Bone marrow (tissue), 2 donors: ENCODE measurements at places on chromosomes 6 and 20.

DNA sequence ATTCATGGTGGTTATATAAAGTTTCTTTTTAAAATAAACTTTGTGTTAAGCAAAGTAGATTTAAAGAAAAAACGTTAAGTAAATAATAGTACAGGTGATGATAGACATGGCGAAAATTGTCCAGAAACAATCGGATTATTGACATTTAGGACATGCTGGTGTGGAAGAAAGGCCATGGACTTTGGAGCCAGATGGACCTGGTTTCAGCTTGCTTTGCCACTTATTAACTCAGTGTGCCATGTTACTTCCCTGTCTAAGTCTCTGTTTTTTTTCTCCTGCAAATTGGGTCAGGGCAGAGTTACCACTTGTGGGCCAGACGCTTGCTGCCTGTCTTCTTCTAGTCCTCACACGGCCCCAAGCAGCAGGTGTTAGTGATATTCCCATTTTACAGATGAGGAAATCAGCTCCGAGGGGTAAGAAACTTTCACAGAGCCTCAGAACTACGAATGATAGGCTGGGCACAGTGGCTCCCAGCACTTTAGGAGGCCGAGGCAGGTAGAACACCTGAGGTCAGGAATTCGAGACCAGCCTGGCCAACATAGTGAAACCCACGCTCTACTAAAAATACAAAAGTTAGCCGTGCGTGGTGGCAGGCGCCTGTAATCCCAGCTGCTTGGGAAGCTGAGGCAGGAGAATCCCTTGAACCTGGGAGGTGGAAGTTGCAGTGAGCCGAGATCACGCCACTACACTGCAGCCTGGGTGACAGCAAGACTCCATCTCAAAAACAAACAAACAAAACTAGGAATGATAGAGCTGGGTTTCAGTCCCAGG, 12.4 kb downstream of the KIF3B start:
- DNase-seq: no peak

- DNase-seq: no peak
Observed at GRCh38 chr6:145498425-145498824, 236.9 kb downstream of the EPM2A start.

- DNase-seq: no peak
Observed at GRCh38 chr20:49768204-49769047, 44.2 kb upstream of the SLC9A8 start.

- DNase-seq: no peak
Observed at GRCh38 chr6:44409207-44409794, 21.8 kb downstream of the CDC5L start.

GRCh38 chr6:42339991-42340401, 111.7 kb downstream of the TRERF1 start:
- no peak for DNase-seq

GRCh38 chr6:43547222-43547621, 28.6 kb downstream of the XPO5 start:
- no peak for DNase-seq

DNA sequence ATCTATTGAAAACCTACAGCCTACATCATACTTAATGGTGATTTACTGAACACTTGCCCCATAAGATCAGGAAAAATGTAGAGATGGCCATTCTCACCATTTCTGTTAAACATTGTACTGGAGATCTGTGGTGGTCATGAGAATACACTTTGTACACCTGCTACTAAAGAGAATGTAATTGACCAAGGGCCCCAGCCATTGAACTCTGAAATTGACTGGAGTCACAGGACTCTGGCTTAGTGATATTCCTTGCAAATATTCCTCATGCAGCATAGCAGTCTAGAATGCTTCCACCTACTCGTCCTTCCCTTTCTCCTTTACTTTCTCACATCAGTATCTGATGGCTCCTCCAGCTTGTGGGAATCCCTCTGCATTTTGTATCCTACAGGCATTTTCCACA, 37.4 kb upstream of the SNX9 start:
- no peak for DNase-seq

DNA sequence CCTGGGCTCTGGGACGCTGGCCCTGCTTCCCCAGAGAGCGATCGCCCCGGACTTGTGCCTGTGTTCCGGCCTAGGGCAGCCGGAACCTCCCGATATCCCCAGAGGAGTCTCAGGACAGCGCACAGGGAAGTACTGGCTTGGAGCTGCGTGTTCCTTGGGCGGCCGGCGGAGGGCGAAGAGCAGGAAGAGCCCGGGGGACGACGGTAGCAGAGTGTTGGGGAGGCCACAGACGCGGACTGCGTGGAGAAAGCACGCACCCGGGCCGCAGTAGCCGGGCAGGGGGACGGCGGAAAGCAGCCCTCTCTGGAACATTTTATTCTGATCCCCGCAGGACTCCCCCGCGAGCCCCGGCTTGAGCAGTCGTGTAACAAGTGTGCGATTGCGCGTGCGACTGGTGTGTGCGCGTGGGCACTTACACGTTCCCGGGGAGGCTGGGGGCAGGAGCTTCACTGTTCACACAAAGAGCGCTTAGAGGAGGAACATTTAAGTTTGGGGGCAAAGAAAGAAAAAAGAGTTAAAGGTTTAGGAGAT, 36.1 kb downstream of the NCR2 start:
- no peak for DNase-seq

DNA sequence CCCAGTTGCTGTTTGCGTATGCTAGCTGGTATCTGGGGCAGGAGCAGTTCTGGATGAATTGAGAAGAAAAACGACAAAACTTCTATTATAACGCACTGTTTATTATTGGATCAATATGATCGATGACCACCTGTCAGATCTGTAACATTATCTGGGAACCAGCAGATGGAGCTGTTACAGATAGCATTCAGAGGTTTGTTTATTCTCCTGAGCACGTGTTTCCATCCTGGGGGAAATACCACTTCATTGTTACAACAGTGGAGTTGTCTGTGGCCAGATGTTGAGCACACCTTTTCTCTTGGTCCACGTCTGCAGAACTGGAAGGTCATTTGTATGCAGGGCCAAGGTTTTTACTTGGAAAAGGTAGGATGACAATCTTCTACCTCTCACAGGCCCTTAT, 16.0 kb upstream of the NKX2-2 start:
- no peak for DNase-seq

- no peak for DNase-seq
Observed at GRCh38 chr6:135904666-135905065, 53.2 kb downstream of the PDE7B start.

GRCh38 chr6:149320796-149321195, 3.3 kb downstream of the TAB2 start:
- no peak for DNase-seq

DNA sequence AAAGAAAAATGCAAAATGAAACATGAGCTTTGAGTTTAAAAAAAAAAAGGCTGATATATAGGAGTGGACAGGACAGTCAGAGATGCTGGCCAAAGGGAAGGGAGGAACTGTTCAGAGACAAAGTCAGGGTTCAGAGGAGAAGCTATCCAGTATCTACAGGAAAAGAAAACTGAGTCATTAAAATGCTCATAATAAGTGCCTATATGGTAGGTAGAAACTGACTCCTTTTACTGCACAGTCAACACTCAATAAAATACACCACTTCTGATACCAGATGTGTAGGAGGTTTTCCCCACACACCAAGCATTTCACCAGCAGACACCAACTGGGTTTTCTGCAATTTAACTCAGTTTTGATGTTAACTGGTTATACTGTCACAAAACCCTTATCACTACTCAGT, 32.9 kb downstream of the FRK start:
- no peak for DNase-seq

GRCh38 chr20:49447946-49448809, 34.3 kb downstream of the KCNB1 start:
- no peak for DNase-seq

- no peak for DNase-seq
Observed at GRCh38 chr6:150635906-150636514, 36.3 kb downstream of the PLEKHG1 start.

GRCh38 chr20:41181567-41181966, 44.2 kb downstream of the PLCG1 start:
- DNase-seq: no peak

DNA sequence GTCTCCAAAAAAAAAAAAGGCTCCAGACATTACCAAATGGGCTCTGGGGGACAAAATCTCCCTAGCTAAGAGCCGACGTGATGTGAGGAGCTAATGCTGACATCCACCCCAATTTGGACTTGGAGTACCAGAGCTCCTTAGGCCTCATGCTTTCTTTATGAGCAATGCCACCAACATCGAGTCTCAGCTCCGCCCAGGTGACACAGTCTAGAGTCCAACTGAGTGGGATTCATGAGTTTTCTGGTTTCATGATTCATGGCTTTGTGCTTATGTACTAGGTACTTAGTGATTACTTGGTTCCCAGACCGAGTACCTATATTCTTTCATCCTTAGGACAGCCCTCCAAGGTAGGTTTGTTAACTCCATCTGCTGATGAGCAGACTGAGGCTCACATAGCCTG, 4.4 kb downstream of the ANKRD60 start:
- DNase-seq: no peak

GRCh38 chr6:17093686-17094085, 8.2 kb upstream of the STMND1 start:
- DNase-seq: no peak

DNA sequence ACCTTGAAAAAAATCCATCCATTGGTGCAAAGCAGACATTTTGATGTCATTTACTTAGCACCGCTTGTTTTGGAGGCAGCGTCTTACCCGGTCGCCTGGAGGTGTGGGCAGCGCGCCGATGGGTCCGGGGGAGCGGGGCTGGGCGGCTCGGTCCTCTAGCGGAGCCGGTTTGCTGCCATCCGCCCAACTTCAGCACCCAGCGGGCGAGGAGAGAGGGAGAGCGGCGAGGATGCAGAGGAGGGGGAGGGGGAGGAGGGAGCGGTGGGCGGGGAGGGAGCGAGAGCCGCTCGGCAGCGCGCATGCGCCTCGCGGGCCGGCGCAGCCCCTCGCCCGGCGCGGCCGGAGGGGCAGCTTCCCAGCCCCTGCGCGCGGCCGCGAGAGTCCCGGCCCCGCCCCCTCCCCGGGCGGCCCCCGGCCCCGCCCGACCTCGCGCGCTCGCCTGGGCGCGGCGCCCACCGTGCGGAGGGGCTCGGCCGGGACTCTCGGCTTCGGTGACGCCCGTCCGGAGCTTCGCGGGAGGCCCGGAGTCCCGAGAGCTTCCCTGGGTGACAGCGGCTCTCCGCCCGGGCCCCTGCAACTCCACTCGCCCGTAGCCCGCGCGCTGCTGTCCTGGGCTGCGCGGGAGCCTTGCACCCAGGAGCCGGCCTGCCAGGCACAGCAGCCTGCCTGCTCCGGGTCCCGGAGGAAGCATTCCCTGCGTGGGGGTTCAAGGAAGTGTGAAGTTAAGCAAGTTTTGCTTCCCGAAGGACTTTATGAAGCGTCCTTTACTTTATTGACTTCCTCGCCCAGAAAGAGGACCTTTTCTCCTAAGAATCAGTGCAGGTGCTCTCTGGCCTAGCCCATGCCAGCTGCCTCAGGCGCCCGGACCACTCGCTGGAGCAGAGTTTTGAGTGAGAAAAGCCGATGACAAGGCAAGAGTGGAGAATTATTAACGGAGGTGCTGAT, at the start of gene RGS17:
TSS of gene RGS17 (minus strand) at position 246 of the 945 bp plus-strand sequence. CDS start 87,264 bp downstream, outside the sequence.
- no peak for DNase-seq

DNA sequence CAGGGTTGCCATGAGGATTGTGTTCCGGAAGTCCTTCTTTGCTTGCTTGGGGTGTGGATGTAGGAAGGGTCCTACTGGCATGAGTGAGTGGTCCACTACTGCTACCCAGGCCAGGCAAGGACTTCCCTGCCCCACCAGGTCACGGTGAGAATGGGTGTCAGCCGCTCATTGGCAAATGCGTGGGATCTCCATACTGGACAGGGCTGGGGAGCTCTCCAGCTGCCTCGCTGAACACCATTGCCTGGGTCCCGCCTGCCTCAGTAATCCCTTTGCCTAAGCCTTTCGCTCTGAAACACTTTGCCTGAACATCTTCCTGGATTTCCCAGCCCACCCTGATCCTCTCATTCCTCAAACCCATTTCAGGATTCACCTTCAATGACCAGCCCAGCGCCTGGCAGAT, 59.5 kb downstream of the CTCFL start:
- DNase-seq: no peak

GRCh38 chr20:58277578-58278472, 31.7 kb upstream of the RAB22A start:
- no peak for DNase-seq

- no peak for DNase-seq
Observed at GRCh38 chr6:148345176-148345575, 2.5 kb downstream of the SASH1 start.

DNA sequence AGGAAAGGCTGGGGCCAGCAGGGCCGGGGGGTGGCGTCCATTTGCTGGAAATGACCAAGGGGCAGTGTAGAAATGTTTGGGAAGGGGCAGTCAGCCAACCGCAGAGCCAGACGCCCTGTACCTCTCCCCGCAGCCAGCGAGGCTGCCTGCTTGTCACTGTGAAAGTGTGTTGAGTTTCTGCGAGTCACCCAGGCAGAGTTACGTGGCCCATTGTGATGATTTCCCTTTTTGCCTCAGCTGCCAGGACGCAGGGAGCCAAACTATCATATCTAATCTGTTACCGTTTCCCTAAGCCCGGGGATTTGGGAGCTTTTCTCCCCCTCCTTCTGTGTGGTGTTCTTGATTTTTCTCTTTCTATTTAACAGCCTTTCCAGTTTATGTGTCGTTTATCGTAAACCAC, 67.9 kb upstream of the STX16 start:
- DNase-seq: no peak

- no peak for DNase-seq
Observed at GRCh38 chr20:62045529-62046285, 20.0 kb downstream of the TAF4 start.
